Activated CD8-positive, alpha-beta memory T cell treated with anti-CD3 and anti-CD28 coated beads for 1 hour (primary cell): ENCODE measurements at places on chromosomes 2 and 18.

DNA sequence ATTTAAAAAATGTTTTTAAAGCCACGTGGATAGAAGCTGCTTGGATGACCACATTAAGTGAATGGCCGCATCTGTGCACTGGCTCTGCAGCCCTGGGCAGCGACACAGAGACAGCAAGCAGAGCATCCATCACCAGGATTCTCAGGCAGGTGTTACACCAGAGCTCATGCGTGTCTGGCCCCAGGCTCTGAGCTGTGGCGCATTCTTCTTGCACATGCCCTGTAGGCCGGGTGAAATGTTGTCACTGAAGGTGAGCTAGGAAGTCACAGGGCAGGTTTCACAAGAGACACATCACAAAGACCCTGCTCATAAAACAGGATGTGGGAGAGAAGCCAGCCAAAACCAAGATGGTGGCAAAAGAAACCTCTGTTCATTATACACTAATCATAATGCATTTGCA, 8.4 kb upstream of the PXDN start:
- no peak for DNase-seq

DNA sequence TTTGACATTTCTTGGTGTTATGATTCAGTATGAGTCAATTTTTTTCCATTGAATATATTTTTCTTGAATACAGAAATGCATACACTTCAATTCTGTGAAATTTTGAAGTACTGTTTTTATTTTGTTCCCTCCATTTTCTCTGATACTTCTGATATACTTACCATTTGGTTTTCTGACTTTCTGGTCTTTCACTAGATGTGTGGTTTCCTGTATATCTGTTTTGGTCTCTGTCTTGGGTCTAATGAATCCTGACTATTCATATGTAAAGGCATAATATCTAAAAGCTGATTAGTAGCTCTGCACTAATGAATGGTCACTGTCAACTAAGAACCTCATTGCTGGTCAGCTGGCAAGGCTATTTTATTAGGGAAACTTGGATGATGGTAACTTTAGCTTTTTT, 345.6 kb downstream of the GRB14 start:
- no peak for DNase-seq

DNA sequence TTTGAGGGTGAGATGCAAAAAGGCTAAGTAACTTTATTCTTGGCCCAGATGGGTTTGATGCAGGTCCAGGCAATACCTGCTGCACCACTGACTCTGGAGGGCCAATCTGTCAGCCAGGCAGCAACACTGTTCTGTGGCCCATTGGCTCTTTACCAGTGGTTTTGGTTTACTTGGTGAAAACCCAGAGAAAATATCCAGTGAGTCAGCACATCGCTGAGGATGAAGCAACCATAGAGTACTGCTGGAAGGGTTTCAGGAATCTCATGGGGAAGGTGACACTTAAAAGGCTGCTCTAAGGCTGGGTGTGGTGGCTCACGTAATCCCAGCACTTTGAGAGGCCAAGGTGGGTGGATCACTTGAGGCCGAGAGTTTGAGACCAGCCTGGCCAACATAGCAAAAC, 192.5 kb upstream of the FAM98A start:
- DNase-seq, result no peak

- DNase-seq, result no peak
These were observed 2.8 kb downstream of the NOL4 start for GRCh38 chr18:34221971-34222306.

- DNase-seq, result no peak
These were observed 4.7 kb upstream of the STAT1 start for GRCh38 chr2:191018643-191019119.

DNA sequence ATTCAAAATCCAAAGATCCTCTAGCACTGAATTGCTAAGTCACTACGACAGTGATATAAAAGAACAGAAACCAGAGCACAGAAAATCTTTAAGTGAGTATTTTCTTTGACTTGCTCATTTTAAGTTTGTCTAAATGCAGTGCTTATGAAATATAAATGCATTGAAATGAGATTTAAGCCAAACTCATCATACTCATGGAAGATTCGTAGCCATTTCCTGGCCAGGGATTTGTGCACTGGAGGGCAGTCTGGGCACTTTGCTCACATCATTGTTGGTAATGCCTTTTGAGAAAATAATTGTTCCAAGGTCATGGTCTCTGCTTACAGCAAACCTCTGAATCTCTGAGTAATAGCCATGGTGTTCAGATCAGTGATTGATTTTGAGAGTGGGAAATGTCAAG, 307.7 kb downstream of the ARHGAP15 start:
- no peak for DNase-seq

- no peak for DNase-seq
These were observed 54.5 kb upstream of the ACMSD start for GRCh38 chr2:134783912-134784311.

DNA sequence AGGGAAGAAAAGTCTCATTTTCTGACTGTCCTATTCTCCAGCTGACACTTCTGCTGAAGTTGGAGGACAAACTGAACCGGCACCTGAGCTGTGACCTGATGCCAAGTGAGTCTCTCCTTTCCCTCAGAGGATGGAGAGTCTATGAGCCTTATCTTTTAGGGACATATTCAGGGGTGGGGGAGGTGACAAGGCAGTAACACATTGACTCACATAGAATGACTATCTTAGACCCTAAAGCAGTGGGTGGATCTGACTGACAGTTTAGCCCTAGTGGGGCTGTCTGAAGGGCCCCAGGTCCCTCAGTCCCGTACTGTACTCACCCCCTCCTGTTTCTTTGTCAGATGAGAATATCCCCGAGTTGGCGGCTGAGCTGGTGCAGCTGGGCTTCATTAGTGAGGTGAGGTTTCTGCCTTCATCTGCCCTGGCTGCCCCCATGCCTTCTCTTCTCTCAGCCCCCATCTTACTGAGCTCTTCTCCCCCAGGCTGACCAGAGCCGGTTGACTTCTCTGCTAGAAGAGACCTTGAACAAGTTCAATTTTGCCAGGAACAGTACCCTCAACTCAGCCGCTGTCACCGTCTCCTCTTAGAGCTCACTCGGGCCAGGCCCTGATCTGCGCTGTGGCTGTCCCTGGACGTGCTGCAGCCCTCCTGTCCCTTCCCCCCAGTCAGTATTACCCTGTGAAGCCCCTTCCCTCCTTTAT, 805 bp upstream of the KRTCAP3 start:
- DNase-seq, result no peak

DNA sequence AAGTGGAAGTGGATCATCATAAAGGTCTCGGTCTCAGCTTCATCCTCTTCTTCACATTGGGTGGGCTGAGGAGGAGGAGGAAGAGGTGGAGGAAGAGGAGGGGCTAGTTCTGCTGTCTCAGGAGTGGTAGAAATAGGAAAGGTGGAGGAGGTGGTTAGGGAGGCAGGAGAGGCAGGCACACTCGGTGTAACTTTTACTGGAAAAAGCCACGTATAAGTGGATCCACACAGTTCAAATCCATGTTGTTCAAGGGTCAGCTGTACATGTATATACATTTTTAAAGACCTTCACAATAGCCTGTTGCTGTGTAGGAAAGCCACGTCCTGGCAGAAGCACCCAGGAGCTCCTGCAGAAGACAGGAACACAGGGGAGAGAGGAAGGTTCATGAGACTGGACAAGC, 110.3 kb upstream of the RAB12 start:
- no peak for DNase-seq

- DNase-seq, result no peak
These were observed 35.4 kb upstream of the AGFG1 start for GRCh38 chr2:227436436-227437174.

GRCh38 chr2:120661551-120661950, 74.1 kb upstream of the GLI2 start:
- DNase-seq, result no peak

- DNase-seq, result no peak
These were observed 3.8 kb upstream of the FRZB start for GRCh38 chr2:182870227-182870626.
